ENCODE measurements at places on chromosomes 5 and 9.

DNA sequence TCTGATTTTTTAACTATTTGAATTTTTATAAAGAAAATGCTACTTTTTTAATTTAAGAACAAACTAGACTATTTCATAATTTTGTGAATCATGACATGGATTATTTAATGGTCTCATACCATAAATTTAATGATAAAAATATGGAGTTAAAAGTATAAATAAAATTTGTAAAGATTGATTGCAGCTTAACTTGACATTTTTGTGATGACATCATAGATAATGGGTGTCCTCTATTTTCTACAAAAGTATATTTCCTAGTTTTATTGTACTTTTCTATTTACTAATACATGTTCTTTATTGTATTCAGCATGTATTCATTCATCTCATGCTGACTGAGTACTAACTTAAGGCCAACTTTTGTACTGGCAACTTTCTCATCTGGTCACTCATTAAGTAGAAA lies 1096.5 kb downstream of the NR2F1-AS1 start:
- DNase-seq, result no peak

- peak; percentile 49 for DNase-seq
Measured at GRCh38 chr5:141821430-141821925, 56.7 kb downstream of the PCDH1 start.

DNA sequence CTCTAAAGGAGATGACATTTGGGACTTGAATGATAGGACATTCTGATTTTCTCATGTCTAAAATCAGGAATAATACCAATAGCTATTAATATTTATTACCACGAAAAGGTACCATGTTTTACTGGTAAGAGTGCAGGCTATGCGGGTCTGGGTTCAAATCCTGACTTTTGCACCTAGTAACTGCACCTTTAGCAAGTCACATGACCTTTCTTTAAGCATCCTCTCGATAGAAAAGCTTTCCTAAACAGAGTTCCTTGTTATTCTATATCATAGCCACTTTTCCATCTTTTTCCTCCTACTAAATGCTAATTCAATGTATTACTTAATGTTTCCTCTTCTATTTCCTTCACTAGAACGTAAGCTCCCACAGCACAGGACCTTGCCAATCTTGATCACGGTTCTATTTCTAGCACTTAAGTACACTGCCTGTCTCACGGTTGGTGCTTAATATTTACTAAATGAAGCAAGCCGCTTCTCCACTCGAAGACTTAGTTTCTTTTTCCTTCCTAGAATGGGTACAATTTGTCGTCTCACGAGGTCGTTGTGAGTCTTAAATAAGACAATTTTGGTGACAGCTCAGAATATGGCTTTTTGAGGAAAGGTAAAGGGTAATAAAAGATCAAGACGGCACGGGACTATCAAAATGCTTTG lies 816 bp downstream of the RBM18 start:
- DNase-seq, result no peak

GRCh38 chr9:133496861-133497842 lies 18.3 kb upstream of the SLC2A6 start:
- no peak for DNase-seq

GRCh38 chr5:56037531-56038010 lies 42.8 kb upstream of the IL6ST start:
- DNase-seq, result no peak

- DNase-seq, result no peak
Measured at GRCh38 chr5:28249771-28250415, 1211.5 kb upstream of the CDH9 start.

GRCh38 chr5:41831155-41831554 lies 39.1 kb downstream of the OXCT1 start:
- DNase-seq, result no peak

DNA sequence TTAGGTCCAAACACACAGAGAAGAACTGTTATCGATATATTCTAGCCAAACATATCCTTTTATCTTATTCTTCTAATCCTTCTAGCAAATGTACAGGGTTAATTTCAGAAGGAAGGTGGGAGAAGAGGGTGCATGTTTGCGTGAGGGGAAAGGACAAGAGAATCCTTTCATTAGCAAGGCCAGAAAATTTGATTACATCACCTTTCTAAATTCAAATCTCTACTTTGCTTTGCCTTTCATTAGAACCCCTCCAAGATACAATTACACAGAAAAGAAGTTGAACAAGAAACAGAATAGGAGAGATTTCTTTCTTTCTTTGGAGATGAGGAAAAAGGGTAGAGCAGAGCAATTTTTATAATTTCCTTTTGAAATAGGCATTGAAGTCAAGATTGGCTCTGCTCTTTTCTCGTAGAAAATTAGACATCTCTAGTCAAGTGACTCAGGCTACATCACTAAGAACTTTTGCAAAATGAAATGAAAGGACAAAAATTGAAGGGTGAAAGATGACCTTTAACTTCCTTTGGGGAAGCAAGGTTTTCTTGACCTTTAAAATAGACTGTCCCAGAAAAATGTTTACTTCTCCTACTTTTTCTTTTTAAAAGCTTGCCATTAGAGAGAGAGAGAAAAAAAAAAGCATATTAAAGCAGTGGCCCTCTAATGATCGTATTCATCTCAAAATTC lies 81.2 kb downstream of the TTLL11 start:
- DNase-seq, result no peak

- DNase-seq, result no peak
Measured at GRCh38 chr9:135279385-135279784, 191.9 kb downstream of the OLFM1 start.

- DNase-seq, result no peak
Measured at GRCh38 chr5:133685402-133686018, 73.2 kb upstream of the FSTL4 start.

DNA sequence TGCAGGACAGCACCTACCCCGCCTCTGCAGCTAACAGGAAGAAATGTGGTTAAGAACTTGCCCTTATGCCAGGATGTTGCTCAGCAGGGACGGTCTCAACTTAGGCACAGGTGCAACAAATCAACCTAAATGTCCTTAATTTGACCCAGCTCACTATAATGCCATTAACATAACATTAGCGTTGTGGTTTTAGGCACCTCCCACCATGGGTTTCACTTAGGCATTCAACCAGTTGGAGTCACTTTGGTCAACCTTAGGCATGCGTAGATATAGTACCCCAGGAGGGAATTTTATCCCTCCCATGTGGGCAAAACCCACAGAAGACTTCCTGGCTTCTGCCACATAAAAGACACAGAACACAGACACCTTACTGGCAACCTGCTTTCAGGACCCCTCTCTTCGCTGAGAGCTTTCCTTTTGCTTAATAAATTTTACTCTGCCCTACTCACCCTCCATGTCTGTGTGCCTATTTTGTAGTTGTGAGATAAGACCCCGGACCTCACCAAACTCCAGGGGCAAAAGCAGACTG lies 8.7 kb upstream of the ERAP1 start:
- no peak for DNase-seq

- DNase-seq, result no peak
Measured at GRCh38 chr5:108686676-108687075, 61.0 kb upstream of the FER start.

- DNase-seq, result no peak
Measured at GRCh38 chr5:96322865-96323264, 110.2 kb downstream of the PCSK1 start.

DNA sequence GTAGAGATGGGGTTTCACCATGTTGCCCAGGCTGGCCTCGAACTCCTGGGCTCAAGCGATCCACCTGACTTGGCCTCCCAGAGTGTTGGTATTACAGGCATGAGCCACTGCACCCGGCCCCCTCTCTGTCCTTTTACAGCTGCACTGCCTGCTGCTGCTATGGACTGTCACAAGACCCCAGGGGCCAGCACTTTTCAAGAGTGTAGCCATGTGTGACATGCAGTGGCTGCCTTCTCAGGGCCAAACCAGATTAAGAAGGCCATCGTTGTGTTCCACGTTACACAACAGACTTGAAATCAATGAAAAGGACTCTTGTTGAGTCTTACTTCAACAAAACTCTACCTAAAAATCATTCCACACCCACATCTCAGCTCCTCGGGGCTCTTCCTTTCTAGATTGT lies 78.9 kb upstream of the ICE1 start:
- no peak for DNase-seq

DNA sequence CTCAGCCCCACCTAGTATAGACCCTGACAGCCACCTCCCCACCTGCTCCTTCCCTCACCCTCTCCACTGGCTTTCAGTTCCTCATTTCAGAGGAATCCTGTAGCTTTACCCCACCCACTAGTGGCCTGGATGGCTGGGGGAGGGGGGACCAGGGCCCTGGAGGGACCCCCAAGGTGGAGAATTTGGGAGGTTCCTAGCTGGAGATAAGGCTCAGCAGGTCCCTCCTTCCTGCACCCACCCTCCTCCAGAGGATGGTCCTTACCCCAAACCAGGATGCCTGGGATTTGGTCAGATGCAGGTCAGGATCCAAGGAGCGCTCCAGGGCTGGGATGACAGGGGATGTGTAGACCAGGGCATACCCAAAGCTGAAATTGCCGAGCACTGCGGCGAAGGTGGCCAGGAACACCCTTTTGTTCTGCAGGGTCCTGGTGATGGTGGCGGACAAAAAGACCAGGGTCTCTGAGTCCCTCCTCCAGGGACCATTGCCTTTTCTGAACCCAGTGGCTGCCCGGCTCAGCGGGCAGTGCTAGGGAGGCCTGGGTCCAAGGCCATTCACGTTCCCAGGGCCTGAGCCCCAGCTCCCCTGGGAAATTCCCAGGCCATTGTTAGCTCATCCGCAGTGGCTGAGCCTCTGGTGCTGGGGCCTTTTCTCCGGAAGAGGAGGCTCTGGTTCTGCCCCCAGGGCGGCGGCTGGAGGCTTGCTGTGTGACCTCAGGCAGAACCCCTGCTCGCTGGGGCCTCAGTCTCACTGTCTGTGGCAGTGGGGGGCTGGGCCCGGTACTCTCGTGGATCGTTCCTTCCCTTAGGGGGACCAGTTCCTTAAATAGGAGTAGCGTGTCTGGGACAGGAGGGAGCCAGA lies 678 bp downstream of the SLC2A6 start:
- peak; percentile 14 for DNase-seq

- no peak for DNase-seq
Measured at GRCh38 chr9:130368631-130369103, 76.1 kb upstream of the ASS1 start.

- DNase-seq, result no peak
Measured at GRCh38 chr5:147208134-147208533, 26.7 kb upstream of the STK32A start.

GRCh38 chr5:94196953-94197352 lies 421.5 kb downstream of the KIAA0825 start:
- no peak for DNase-seq

GRCh38 chr5:99104538-99105132 lies 175.8 kb upstream of the CHD1 start:
- DNase-seq, result no peak

DNA sequence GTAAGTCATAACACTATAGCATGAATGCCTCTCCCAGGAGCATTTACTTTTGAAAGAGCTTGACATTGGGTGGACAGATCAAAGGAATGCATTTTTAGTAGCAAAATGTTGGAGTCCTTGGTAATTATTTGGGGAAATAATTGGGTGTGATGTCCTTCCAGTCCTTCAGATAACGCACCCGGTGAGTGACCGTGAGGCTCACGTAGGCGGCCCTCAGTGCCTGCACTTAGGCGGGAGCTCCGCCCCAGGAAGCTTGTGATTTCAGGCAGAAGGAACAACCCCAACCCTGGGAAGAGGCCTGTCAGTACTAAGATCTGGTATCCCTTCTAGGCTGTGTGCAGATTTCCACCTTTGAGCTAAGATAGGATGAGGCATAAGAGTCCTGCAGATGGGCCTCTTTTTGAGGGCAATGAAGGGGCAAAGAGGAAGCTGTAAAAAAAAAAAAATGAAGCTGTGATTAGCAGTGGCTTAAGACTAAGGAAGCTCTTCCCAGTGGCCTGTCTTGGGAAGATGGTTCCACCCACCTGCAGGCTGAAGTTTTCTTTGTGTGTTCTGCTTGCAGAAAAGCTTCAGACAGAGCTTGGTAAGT lies 14.9 kb downstream of the BTNL9 start:
- no peak for DNase-seq

GRCh38 chr5:38642189-38642911 lies 85.9 kb upstream of the LIFR start:
- no peak for DNase-seq

DNA sequence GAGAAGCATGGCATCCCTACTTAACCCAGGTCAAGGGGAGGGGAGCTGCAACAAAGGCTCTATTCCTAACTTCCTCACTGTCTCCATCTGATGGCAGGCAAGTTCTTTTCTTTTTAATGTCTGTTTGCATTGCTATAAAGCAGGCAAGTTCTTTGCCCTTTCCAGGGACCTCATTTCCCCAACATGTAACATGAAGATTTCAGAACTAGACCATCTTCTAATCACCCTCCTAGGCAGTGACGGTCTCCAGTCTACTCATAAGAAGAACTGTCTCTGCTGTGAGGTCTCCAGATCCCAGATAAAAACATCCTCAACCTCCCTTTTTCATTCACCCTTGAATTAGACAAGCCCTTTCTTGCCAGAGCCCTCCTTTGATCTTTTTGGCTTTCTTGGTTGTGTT lies 42.1 kb downstream of the PPP1R2B start:
- DNase-seq, result no peak

DNA sequence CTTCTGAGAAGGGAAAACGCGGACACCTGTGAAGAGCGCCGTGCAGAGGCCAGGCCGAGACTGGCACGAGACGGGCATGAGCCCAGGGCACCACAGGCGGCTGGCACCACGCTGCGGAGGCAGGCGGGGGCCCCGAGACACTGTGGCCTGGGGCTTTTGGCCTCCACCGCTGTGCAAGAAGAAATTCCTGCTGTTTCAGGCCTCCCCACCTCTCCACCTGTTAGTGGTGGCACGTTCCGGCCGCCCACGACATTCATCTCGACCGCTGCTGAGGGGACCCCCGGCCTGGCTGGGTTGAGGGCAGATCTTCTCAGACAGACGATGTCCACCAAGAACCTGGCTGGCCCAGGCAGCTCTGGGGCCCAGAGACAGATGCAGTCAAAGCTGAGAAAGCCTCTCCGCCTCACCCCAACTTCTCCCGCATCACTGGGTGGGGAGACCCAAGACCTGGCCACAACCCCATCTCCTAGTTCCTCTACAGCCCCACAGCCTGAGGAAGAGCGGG lies 11.5 kb downstream of the NACC2 start:
- DNase-seq, result no peak

GRCh38 chr5:159095866-159096242 lies 3.9 kb downstream of the EBF1 start:
- no peak for DNase-seq

GRCh38 chr5:73947906-73948640 lies 322.1 kb downstream of the ARHGEF28 start:
- DNase-seq, result no peak
